ENCODE measurements at places on chromosomes 11 and 22.

DNA sequence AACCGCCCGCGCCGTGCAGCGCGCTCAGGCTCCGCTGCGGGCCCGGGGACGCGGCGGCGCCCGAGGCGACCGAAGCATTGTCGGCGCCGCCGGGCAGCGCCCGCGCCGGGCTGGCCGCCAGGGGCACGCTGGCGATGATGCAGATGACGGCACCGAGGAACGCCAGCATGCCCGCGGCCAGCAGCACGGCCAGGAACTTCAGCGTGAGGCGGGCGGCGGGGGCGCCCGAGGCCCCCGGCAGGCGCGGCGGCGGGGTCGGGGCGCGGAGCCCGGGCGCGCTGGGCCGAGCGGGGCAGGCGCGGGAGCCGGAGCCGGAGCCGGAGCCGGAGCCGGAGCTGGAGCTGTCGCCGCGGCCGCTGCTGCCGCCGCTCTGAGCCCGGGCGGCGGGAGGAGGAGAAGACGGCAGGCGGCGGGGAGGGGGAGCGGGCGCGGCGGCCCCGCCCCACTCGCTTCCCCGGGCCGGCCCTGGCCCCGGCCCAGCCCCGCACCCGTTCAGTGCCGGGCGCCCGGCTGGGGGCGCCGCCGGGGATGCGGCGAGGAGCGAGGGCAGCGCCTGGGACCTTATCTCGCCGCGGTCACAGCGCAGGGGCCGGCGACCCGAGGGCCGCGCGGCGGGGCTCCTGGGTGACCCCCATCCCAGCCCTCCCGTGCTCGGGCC, at the start of gene NPTXR:
TSS of gene NPTXR (minus strand) at position 372 of the 658 bp plus-strand sequence.
- no peak for DNase-seq

- DNase-seq: no peak
These were observed 24.8 kb downstream of the TPST2 start for GRCh38 chr22:26565181-26565580.

GRCh38 chr11:74025467-74026166, 16.7 kb upstream of the UCP3 start:
- DNase-seq: no peak

DNA sequence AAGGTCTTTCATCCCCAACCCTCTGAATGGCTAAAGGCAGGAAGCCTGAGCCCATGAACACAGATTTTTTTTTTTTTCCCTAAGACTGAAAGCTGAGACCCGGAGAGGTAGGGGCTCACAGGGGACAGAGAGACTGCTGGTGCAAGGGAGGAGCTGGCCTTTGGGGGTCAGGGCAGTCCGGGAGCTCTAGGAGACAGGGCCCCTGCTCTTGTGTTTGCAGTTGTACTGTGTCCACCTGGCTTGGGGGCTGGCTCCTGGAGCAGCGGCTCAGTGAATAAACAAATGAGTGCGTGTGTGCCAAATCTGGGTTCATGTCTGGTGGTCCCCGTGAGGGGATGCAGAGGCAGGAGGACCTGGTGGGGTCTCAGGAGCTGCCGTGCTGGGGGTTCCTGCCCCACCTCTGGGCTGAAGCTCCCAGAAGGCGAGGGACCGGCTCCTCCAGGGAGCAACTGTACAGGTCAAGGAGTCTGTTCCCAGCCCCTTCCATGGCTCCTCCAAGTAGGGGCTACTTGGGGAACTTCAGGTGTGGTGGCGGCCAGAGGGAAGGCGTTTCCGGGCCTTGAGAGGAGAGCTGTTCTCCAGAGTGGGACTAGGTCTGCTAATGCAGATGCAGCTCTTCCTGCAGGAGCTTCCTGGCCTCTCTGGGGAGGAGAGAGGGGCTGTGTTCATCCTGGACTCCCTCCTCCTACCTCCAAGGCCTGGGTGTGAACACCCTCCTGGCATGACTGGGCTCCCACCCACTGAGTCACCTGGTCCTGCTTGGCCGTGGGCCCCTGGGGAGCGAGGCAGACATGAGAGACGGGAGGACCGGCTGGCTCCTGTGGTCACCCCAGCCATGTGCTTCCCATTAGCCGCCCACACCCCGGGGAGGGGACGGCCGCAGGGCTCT, 57.6 kb downstream of the FBXO7 start:
- DNase-seq: no peak

GRCh38 chr22:29310065-29310862, 3.8 kb downstream of the GAS2L1 start:
- DNase-seq: no peak

GRCh38 chr11:13339195-13340153, 61.9 kb downstream of the BMAL1 start:
- no peak for DNase-seq

Measured in CMK (cell line).